Ammon's horn (tissue), 1 donor: ENCODE measurements at places on chromosomes 1 and 21.

DNA sequence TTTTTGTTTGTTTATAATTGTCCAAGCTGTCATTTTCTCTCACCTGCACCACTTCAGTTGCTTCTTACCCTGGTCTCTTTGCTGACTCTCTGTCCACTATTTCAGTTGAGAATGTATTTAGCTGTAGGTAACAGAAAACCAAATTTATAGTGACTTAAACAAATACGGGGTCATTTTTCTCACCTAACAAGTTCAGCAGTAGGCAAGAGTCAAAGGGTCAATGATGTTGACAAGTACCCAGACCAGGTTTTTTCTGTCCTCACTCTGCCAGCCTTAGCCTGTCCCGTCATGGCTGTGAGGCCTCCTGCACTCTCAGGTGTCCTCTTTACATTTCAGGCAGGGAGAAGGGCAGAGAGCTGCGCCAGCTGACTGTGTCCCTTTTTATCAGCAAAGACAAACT lies 11.8 kb downstream of the RIIAD1 start:
- no peak for DNase-seq

GRCh38 chr1:6907201-6907600 lies 121.9 kb downstream of the CAMTA1 start:
- no peak for DNase-seq

- peak; percentile 48 for DNase-seq
Measured at GRCh38 chr1:228478912-228479711, 8.1 kb upstream of the RNF187 start.

DNA sequence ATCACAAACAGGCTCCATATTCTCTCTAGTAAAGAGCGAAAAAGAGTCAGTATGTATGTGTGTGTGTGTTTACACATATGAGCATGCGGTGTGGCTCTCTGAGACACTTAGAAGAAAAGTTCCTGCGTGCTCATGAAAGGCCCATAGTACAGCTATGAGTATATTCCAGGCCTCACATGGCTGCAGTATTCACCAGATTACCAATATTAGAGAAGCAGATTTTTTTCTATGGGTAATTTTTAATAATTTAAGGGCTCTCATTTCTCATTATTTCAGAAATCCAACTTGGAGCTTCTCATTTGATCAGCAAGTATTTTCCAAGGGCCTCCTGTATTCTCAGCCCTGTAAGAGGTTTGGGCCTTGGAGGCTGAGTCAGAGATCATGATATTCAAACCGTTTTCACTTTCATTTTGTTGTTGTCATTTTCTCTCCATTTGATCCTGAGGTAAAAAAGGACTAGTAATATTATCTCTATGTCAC lies 232.9 kb upstream of the SGIP1 start:
- DNase-seq: no peak

DNA sequence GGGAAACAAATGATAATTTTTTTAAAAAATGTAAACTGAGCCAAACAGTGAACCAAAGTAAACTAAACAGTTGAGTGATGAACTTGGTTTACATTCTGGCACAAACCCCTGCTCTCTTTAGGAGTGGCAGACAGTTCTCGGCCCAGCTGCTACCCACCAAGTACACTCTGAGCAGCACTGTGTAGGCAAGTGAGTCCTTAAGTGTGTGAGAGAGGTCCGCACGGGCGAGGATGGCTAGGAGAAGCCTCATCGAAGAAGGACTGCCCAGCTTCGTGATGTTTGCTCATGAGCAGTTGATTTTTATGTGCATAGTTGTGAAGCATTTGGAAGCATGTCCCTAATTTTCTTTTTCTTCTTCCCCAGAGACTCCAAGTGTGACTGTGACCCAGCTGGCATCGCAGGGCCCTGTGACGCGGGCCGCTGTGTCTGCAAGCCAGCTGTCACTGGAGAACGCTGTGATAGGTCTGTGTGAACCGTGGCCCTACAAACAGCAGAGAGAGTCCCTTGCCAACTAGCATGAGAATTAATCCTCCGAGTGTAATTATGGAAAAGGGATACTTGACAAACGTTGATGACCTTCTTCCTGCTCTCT lies 32.1 kb downstream of the LAMC2 start:
- DNase-seq: no peak

DNA sequence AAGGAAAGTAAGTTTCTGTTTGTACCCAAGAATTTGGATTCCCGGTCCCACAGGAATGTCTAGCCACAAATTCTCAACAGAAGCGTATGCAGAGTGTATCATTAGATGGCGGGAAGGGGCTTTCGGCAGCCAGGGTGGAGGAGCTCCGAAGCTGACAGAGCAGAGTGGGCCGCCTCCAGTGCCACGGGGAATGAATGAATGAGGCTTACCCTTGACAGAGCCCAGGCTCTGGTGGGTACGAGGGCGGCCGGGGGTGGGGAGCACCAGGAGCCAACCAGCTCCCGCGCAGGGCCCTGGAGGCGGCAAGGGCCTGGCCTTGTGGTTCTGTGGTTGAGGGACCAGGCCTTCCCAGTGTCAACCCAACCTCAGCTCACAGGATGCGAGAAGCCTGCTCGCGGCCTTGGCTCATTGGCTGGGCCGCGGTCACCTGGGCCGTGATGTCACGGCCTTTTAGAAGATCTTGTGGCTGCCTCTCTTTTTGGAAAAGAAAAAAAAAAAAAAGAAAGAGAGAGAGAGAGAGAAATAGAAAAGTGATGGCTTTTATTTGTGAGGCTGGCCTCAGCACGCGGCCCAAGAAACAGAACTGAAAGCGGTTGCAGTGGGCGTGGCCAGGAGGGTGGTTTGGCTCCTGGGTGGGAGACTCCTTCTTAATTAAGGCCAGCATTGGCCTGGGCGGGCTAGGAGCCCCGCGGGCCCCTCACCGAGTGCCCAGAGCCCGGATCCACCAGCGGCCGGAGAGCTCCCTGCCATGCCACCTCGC lies 34.9 kb upstream of the RUNX3 start:
- peak; percentile 20 for DNase-seq
